LHCN-M2 (cell line): ENCODE measurements at places on chromosomes 13 and 19. TPM values are rescaled to one million over a fixed set of nuclear protein-coding genes. Genes with fewer than 3 reads are reported as not detected.
A peak's percentile ranks its signal among the peaks of the same experiment; 100 is the strongest.

- DNase-seq, result peak; percentile 1
Measured at GRCh38 chr13:91817250-91817649, 418.8 kb downstream of the GPC5 start.

- DNase-seq, result no peak
Measured at GRCh38 chr19:53192771-53193534, at the start of gene ZNF665. Gene ZNF665, minus strand, starts transcription at chr19:53193358. Its CDS starts 10,460 bp downstream, at chr19:53182898.

- DNase-seq, result no peak
Measured at GRCh38 chr19:1266916-1267476, 2.1 kb upstream of the CIRBP start.

- DNase-seq, result no peak
Measured at GRCh38 chr13:98141509-98142379, 1.1 kb upstream of the FARP1 start.

- DNase-seq, result no peak
Measured at GRCh38 chr13:50079655-50080202, 64.5 kb downstream of the KCNRG start.

DNA sequence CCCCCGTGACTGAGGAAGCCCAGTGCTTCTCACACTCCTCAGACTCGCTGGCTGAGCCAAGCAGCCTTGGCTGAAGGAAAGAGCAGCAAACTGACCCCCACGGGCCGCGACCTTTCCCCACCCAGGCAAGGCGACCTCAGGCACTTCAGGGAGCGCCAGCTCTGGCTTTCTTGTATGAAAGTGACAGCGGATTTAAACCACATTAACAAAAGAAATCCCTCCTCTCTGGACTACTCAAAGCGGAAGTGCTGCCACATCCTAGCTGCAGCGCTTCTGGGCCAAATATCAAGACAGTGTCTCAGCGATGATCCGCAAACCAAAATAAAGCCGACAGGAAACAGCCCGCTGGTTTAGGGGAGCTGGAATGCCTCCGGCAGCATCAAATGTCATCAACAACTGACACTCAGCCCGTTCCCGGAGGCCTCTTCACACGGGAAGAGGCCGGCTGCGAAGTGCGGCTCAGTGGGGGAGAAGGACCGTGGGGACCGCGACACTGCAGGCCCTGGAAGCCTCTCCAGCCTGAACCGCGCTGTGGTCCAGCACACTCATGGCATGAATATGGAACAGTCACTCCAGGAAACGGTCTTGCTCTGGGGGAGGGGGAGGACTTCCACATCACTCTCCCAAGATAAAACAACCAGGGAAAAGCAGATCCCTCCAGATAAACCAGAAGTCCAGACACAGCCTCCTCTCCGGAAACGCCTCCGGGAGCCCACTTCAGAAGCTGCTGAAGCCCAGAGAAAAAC is 1.4 kb downstream of the RASA3 start:
- peak; percentile 92 for DNase-seq

- no peak for DNase-seq
Measured at GRCh38 chr19:13983213-13983889, 22.8 kb downstream of the RFX1 start.

ZNF345 gene
- 1.5 and 2.6 TPM in 2 replicates for total RNA-seq

MAB21L1 gene
- 0.06 TPM in 1 of 2 replicates, not detected in the other for total RNA-seq

PRSS57 gene
- total RNA-seq, result not detected in 2 replicates

CGB1 gene
- total RNA-seq, result not detected in 2 replicates

ZNF547 gene
- total RNA-seq, result 3.5 and 5.2 TPM in 2 replicates

SLC17A7 gene
- total RNA-seq, result 0.46 TPM in 1 of 2 replicates, not detected in the other
